HL-60 (cell line): ENCODE measurements at places on chromosomes 16 and 17.

- DNase-seq, result no peak
Measured at GRCh38 chr16:62548095-62548494, 511.9 kb upstream of the CDH8 start.

- DNase-seq, result peak; percentile 93
Measured at GRCh38 chr16:660459-661183, 7.3 kb upstream of the RHOT2 start.

DNA sequence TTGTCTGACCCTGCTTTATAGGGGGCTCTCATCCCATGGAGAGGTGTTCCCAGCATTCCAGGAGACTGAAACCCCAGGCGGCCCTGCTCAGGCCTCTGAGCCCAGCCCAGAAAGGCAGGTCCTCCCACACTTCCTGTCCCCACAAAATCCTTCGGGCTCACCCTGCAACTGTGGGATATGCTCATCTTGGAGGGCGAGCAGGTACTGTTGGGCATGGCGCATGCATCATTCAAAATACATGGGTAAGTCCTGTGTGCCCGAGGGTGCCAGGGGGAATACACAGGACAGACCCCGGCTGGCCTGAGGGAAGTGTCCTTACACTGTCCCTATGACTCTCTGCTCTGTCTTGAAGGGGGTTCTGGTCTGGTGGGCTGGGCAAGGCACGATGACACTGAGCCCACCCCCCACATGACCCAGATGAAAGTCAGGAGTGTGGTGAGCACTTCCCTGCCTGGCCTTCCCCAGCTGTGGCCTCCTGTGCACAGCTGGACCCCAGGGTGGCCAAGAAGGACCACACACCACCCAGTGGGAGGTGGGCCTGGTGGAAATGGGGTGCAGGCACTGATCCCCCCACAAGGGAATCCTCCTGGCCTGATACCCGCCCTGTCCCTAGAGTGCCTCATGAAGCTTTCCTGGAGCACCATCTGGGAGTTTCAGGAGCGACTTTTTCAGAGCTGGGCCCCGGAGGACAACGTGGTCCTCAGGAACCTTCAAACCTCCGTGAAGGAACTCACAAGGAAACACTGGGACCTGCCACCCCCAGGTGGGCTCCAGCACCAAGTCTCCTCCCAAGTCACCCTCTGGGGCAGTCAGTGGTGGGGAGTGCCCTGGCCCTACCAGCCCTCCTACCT lies 46.7 kb downstream of the USP22 start:
- DNase-seq, result no peak

GRCh38 chr17:75561927-75562603 lies 25.5 kb upstream of the MYO15B start:
- DNase-seq, result no peak

- DNase-seq, result no peak
Measured at GRCh38 chr16:31385680-31386079, 7.5 kb upstream of the ITGAD start.

DNA sequence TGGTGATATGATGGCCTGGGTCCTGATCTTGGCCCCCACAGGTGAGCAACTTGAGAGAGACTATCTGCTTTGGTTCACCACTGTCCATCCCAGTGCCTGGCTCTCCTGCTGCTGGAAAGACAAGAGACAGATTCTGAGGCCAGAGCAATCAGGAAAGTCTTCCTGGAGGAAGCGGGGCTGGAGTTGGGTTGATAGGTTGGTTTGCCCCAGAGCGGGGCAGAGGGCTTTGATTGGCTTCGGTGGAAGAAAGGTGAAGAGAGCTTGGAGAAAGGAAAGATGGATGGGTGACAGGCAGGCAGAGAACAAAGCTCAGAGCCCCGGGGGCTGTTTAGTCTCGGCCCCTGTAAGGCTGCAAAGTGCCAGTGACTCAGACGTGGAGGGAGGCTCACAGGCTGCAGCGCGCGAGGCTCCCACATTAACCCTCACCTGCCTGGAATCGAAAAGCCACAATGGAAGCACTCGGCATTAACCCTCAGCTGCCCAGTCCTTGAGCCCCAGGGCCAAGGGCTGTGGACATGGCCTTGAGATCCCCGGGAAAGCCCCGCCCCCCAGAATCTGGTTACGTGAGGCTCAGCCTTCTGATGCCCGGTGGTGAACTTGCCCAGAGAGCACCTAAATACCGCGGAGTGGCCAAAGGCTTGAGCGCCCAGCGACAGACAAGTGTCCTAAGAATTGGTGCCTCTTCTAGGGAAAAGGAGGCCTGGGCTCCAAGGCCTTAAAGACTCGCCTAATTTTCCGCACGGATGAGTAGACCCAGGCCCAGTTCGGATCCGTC lies 996 bp upstream of the CPNE2 start:
- no peak for DNase-seq

- no peak for DNase-seq
Measured at GRCh38 chr17:50328363-50329325, 17.3 kb upstream of the XYLT2 start.

DNA sequence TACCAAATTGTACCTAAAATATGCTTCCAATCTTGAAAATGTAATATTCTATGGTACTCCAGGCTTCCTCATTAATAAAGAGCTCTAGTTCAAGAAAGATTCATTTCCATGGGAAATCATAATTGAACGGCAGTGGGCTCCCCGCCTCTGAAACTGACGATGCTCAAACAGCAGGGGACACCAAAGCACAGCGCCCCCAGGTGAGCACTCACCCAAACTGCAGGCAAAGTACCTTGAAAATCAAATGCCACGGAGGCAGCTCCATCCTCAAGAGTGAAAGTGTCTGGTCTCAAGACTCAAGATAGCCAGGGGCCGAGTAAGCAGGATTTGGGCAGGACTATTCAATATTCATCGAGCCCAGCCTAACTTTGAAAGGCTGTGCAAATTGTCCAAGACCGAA lies 217.4 kb upstream of the TNRC6C start:
- DNase-seq, result no peak

DNA sequence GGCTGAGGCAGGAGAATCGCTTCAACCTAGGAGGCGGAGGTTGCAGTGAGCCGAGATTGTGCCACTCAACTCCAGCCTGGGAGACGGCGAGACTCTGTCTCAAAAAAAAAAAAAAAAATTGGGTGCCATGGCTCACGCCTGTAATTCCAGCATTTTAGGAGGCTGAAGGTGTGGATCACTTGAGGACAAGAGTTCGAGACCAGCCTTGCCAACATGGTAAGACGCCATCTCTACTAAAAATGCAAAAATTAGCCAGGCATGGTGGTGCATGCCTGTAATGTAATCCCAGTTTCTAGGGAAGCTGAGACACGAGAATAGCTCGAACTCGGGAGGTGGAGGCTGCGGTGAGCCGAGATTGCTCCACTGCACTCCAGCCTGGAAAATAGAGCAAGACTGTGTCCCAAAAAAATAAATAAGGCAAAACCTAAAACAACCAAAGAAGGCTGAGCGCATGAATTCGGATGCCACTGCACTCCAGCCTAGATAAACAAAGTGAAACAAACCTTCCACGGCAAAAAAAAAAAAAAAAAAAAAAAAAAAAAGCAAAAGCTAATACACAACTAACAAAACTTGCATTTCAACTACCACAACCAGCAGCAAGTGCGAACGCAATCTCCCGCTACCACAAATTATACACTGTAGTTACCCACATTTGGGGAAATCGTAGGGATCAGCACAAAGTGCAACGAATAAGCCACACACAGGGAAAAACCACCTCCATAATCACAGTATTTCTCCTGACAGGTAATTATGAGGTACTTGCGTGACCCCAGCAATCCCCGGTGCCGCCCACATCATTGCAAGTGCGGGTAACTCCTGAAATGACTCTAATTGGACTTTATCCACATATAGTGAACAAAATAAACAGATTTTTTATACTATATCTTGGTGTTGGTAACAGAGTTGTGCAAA lies 25.6 kb downstream of the TEX14 start:
- no peak for DNase-seq

GRCh38 chr17:61353615-61354014 lies 46.0 kb upstream of the TBX2 start:
- DNase-seq, result no peak

DNA sequence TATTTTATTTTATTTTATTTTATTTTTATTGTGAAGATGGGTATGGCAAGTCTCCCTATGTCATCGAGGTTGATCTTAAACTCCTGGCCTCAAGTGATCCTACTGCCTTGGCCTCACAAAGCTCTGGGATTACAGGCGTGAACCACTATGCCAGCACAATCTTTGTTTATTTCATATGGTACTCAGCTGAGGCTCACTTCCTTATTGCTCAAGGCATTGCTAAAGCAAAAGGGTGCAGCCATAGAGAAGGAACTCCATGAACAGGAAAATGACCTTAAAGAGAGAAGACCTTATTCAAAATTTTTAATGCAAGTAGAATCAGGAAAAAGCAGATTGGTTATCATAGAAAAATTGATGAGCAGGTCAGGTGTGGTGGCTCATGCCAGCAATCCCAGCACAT lies 110.6 kb upstream of the RBBP6 start:
- peak; percentile 41 for DNase-seq

DNA sequence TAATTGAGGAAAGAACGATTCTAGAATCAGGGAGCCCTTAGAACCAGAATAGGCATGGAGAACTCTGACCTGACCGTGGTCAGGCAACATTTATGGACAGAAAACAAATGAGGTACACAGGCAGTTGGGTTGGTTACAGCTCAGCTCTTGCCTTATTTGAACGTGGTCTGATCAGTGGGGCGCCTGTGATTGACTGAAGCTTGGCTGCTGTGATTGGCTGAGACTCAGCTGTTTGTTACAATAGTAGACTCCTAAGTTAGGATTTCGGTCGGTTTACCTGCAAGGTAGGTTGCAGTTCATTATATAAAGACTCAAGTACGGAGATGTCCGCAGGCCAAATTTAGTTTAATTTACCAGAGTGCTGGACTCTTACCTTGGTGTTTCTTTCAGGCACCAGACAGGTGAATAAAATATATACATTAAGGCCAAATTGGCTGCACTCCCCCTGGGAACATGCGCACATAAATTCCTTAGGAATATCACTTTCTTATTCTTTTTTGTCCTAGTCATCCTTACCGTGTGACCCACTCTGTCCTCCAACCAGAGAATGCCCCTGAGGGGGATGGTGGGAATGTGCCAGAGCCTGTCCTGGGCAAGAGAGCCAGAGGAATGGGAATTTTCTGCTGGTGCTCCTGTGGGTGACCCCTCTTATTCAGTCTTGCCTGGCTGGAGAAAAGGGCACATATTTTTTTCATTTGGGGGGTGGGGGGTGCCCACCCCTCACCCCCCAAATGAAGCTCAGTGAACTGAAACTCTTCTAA lies 7.5 kb upstream of the CSNK2A2 start:
- DNase-seq, result no peak

- no peak for DNase-seq
Measured at GRCh38 chr17:46931596-46931995, 8.6 kb downstream of the GOSR2 start.

DNA sequence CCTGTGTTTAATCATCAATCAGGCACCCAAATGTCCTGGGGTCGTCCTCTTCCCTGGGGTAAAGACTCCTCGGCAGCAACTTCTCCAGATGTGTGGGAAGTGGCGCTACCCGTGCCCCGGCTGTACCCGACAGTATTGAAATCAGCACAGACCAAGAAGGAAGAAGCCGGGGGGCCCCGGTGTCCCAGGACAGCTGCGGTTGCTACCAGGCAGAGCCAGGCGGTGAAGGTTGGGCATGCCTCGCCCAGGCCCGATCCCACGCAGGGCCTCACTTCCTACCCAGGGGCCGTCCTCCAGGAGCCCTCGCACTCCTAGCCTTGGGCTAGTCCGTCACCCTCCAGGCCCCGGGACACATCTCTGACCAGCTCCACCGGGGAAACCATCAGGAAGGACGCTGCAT lies 9.0 kb upstream of the CCDC154 start:
- no peak for DNase-seq

DNA sequence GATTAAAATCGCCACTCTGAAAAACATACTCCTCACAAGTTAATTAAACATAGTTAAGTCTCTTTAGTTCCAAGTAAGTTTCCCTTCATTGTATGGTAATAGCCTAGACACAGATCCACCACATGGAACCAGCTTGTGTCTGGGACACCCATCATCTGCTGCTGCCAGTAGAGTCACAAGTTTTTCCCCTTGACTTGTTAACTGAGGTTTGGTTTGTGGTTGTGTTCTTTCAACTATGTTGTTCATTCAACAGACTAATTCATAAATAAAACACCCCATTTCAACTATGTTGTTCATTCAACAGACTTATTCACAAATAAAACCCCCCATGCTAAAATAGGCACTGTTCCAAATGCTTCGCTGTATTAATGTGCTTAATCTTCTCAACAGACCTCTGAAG lies 24.4 kb downstream of the YWHAE start:
- DNase-seq, result no peak

GRCh38 chr17:72671016-72671415 lies 421.5 kb downstream of the SLC39A11 start:
- no peak for DNase-seq
